Foreskin keratinocyte (primary cell): ENCODE measurements at places on chromosomes 11 and 22. TPM values are rescaled to one million over a fixed set of nuclear protein-coding genes. Genes with fewer than 3 reads are reported as not detected.

GRCh38 chr11:31492320-31492913 lies 17.0 kb downstream of the IMMP1L start:
- DNase-seq = no peak

DNA sequence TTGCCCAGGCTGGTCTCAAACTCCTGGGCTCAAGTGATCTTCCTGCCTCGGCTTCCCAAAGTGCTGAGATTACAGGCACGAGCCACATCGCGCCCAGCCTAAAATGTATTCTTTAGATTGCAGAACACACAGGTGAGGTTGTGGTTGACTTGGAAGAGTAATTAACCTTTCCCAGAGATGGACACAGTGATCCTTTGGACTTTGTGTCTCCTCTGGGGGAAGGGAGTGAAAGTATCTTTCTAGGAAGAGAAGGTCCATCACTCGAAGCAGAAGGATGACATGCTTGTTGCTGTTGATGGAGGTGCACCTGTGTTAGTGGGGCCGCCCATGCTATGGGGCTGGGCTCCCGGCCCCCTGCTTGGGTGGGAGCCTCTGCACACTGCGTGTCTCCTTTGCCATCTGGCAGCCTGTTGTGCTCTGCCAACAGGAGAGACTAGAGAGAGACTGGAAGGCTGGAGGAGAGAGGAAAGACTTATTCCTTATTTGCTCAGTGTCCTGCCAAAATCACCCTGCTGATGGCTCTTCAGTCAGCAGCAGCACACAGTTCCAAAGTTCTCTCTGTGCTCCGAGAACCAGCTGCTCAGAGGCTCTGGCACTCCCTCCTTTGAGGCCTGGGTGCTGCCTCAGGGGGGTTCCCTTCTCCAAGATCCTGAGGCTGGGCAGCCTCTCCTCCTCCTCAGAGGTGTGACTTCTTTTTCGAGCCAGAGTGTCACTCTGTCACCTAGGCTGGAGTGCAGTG lies 33.1 kb upstream of the CYB5R3 start:
- no peak for DNase-seq

DNA sequence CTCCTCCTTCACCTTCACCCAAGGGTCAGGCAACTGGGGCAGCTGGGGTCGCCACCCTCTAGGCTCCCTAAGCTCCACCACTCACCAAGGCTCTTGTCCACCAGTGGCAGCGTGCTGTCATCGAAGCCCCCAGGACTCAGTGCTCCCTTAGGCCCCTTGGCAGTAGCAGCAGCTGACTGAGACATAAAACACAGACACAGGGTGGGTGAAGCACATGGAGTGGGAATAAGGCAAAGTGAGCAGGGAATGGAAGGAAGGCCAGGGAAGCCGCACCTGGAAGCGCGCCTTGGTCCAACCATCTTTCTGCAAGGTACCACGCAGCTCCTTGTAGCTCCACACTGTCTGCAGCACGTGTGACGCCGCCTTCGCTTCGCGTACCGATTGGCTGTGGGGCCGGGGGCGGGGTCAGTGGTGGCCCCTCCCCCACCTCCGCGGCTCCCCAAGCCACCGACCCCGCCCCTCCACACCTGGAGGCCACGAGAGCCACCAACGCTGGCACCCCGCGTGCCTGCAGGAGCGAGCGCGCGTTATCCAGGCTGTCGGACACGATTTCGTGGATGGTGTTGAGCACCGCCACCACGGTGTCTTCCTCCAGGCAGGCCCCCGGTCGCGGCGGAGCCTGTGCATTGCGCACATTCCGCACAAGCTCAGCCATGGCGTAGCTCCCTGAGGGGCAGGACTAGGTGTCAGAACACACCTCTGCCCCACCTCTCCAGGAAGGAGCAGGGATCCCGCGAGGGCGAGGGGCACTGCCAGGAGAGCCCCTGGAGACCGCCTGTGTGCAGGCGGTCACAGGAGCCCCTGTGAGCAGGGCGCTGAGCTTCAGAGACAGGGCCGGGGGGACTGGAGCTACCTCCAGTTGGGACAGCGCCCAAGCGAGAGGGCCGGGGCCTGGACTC lies 31.3 kb upstream of the TXNRD2 start:
- DNase-seq = no peak

- DNase-seq = no peak
Measured at GRCh38 chr11:77441426-77441825, 32.5 kb downstream of the PAK1 start.

DNA sequence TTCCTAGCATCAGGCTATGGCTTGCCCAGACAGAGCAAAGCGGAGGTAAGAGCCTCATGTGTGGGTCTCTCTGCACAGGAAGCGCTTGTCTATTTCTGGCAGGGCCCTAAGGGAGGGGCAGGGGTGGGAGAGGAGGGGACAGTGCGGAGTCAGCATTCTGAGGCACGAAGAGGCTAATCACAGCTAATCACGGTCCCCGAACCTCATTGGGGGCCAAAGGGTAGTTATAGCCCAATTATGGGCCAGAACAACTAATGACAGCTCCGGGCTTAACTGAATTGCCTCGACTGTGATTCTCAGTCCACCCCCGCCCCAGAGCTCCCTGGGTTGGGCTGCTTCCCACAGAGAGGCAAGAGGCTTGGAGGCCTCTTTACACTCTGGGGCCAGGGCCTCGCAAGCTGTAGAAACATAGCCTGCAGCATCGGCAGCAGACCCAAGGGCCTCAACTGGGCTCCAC lies 72.7 kb upstream of the PRDM11 start:
- DNase-seq = no peak

DNA sequence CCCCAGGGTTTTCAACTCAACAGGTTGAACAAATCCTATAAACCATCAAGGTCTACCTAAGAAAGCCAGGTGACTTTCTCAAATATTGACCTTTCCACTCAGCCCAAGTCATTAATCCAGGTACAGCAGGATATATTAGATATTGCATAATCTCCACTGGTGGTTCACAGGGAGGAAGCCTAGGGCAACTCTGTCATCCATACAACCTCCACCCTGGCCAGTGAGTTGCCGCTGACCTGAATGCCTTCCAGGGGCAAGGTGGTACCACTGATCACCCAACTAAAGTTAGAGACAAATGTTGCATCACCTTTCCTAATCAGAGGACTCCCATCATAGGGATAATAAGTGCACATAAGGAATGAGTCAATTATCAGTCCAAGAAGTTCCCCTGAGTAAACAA lies 22.9 kb downstream of the GUCD1 start:
- DNase-seq = no peak

DNA sequence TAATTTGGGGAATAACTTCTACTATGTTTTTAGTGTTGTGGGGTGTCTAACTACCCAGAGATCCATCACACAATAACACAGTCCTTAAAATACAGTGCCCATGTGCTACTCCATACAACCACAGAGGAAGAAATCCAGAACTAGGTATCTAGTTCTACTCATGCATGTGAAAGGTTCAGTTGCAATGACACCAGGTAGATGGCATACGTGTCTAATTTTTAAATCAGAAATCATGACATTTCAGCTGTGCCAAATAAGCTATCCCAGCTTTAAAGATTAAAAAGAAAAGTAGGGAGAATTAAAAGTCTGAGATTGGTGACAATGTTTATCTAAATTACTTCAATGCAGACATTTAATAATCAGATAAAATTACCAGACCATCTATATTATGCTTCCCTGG lies 122.2 kb downstream of the CD44 start:
- DNase-seq = no peak

GRCh38 chr11:77472991-77473800 lies 698 bp downstream of the PAK1 start:
- DNase-seq = peak; percentile 42

DNA sequence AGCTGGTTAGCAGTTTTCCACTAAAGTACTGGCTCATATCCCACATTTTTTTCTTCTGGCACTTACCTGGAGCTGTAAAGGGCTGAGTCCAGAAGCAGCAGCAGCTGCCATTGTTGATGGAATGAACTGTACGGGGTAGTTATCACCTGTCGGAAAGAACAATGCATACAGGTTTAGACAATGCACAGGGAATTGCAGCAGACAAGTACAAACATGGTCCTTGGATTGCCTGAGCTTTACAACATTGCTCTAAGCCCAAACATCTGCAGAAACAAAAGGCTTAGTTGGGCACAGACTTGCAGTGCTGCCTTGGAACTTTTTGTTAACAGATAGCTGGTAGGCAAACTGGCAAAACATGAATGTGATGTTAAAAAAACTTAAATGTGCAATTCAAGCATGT lies 258.8 kb downstream of the SOX6 start:
- peak; percentile 96 for DNase-seq

GRCh38 chr11:114892381-114893197 lies 214.3 kb downstream of the NXPE2 start:
- DNase-seq = no peak

- DNase-seq = no peak
Measured at GRCh38 chr11:64351136-64351631, 7.8 kb upstream of the RPS6KA4 start.

DNA sequence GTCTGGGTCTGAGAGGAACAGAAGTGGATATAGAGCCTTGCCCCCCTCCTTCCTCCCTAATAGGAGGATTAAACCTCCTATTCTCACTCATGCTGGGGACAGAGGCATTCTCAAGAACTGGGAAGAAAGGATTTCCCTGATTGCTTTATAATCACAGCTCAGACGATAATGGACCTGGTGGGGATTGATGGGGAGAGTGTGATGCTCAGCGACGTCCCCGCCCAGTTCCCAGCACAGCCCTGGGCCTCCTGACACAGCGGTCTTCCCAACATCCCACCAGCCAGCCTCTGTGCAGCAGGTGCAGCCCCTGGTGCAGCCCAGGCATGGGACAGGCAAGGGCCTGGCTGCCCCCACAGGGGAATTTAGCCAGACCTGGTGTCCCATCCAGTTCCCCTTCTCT lies 28.4 kb downstream of the TRIM29 start:
- DNase-seq = no peak

DNA sequence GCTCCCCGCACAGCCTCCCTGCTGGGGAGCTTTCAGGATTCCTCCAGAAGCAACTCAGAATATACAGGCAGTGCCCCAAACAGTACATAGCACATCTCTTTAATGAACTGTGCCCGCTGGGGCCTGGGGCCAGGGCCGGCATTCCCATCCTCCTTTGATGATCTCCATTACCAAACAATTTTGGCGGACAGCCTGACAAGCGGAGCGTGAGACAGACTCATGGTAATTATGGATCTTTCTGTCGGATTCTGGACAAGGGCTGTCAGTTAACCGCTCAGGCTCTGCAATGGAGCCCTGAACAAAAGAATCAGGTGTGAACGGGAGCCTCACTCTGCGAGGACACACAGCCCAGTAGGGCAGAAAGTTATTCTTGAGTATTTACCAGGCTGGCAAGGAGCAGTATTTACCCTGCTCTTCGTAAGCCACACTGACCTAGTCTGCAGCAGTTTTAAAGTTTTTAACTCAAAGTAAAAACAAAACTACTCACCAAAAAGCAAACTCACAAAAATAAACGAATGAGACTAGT lies 174.0 kb downstream of the TBC1D22A start:
- DNase-seq = no peak

DNA sequence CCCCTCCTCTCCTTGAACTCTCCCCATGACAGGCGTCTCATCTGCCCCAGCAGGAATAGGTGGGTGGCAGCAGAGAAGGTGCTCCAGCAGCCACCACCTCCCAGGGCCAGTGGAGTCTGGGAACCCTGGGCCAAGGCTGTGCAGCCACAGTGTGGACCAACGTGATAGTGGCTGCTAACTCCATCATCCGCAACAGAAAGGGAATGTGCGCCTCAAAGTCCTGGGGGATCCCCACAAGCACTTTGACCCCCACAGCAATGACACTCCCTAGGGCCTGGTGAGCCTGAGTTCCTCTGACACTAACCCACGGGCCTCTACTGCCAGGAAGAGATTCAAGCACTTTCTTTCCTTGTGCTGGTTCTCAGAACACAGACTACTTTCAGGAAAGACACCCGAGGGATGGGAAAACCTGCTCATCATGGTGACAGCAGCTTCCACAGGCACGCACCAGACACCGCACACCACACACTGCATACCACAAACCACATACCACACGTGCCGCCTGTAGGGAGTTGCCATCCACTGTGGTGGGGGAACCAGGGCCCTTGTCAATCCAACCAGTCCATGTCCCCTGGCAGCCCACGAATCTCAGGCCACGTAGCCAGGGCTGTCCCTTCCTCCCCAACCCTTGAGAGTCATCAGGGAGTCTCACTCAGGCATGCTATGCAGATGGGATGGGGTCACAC lies 3.4 kb upstream of the SLC25A1 start:
- no peak for DNase-seq

GRCh38 chr22:36233796-36234195 lies 5.5 kb downstream of the APOL2 start:
- no peak for DNase-seq

GRCh38 chr11:33774736-33775466 lies 581 bp upstream of the FBXO3 start:
- no peak for DNase-seq

DNA sequence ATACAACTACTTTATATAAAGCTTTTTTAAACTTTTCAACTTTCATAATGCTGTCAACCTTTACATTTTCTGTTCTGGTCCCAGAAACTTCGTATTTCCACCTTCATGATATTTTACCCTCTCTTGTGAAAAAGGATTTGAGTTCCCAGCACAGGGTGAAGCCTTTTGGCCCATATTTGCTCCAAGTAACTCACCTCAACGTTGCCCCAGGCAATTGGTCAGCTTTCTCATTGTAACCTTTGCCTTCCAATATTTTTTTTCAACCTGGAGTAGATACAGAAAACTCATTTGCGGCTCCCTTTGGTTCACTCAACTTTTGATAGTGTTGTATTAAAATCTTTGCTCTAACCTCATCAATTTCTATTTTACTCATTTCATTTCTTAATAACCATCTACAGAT lies 21.1 kb upstream of the FAR1 start:
- no peak for DNase-seq

GRCh38 chr11:105689631-105690030 lies 79.8 kb downstream of the GRIA4 start:
- DNase-seq = no peak

GRCh38 chr11:10495464-10495786 lies 40.4 kb downstream of the AMPD3 start:
- DNase-seq = no peak

DNA sequence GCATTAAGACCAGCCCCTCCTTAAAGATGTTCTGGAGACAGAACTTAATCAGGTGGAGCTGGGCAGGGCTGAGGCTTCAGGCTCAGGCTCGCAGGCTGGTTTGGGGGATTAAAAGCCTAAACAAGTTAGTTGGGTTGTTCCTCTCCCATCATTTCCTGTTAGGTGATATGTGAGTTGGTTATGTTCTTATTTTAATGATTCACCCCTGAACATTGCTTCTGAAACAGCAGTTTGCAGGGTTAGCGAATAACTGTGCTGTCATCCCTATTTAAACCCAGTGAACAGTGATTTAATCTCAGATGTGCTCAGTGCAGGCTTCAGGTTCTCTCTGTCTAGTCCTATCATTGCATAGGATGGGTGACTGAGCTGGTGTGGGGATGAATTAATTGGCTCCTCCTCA lies 47.4 kb upstream of the BIRC3 start:
- peak; percentile 99 for DNase-seq

GRCh38 chr22:29002603-29003002 lies 59.0 kb downstream of the C22orf31 start:
- no peak for DNase-seq

Gene HSPB2
- not detected in 2 replicates for total RNA-seq

Gene IGSF9B
- 0.35 and 1.6 TPM in 2 replicates for total RNA-seq

Gene LMO1
- total RNA-seq = not detected in 2 replicates

Gene ANO3
- total RNA-seq = not detected in 2 replicates

Gene TRMT2A
- total RNA-seq = 41.2 and 49.5 TPM in 2 replicates

Gene SLC35F2
- total RNA-seq = 43.8 and 51.7 TPM in 2 replicates

Gene ATP5MG
- 193 and 217 TPM in 2 replicates for total RNA-seq

Gene RANGAP1
- total RNA-seq = 195 and 210 TPM in 2 replicates
